ENCODE measurements at places on chromosomes 7 and 10.

- peaks cover 29% of the 10 kb centered on the region for H3K4me1 ChIP-seq
- no peaks in the 10 kb centered on the region for H3K27me3 ChIP-seq
- H3K4me3 ChIP-seq = no peak overlapping the region
These were observed 133.6 kb downstream of the SEMA3C start for GRCh38 chr7:80785276-80785675.

- no peaks in the 10 kb centered on the region for H3K27me3 ChIP-seq
- no peak overlapping the region for H3K4me3 ChIP-seq
- H3K4me1 ChIP-seq = no peaks in the 10 kb centered on the region
- DNase-seq = no peak
These were observed 102.7 kb downstream of the ZNF248 start for GRCh38 chr10:37754538-37755323.

GRCh38 chr7:46544396-46545008 lies 623.4 kb upstream of the IGFBP3 start:
- H3K27me3 ChIP-seq = no peaks in the 10 kb centered on the region
- H3K27ac ChIP-seq = peak overlapping the region; percentile 97
- H3K4me1 ChIP-seq = peaks cover 34% of the 10 kb centered on the region
- no peak for DNase-seq
- H3K36me3 ChIP-seq = no peaks in the 10 kb centered on the region

DNA sequence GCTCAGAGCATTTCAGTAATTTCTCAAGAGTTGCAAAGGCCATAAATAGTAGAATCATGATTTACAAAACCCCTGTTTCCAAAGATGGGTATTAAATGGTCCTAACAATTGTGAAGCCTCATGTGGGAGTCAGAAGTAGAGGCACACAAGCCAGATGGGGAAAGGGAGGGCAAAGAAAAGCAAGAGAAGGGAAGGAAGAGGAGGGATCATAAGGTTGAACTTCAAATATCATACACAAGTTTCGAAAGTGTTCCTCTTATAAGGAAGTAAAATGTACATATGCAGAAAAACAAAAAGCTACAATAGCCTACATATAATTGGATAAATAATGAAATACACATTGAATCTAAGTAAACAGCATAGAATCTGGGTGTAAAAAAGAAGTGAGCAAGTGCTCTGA lies 6.0 kb downstream of the LIPN start:
- no peaks in the 10 kb centered on the region for H3K36me3 ChIP-seq
- no peaks in the 10 kb centered on the region for H3K27me3 ChIP-seq
- H3K4me1 ChIP-seq = peaks cover 3% of the 10 kb centered on the region
- DNase-seq = no peak
- no peak overlapping the region for H3K4me3 ChIP-seq
- no peak overlapping the region for H3K27ac ChIP-seq

DNA sequence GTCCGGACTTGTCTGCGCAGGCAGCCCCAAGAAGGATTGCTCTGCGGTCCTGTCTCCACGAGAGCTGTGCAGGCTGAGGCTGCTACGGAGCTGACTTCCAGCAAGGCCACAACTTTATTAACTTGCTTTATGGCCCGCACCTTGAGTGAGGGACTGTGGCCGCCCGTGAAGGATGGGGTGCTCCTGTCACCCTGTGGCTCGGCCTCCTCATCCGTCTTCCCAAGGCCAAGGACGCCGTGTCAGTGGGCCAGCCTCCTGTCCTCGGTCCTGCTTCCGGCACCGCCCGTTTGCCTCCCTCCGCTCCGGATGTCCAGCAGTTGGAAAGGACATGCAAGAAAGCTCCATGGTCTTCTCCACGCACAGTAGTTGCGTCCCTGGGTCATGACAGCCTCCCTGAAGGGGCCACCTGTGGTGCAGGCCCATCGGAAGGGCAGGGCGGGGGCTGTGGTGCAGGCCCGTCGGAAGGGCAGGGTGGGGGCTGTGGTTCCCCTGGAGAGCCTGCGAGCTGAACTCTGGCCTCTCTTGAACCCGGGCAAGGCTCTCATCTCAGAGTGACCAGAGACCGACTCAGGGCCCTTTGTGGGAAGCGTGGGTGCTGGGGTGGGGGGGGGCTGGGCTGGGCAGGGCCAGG lies 87.1 kb downstream of the NKX6-2 start:
- no peak overlapping the region for H3K4me3 ChIP-seq
- H3K4me1 ChIP-seq = no peaks in the 10 kb centered on the region
- H3K36me3 ChIP-seq = no peaks in the 10 kb centered on the region
- no peak for DNase-seq

DNA sequence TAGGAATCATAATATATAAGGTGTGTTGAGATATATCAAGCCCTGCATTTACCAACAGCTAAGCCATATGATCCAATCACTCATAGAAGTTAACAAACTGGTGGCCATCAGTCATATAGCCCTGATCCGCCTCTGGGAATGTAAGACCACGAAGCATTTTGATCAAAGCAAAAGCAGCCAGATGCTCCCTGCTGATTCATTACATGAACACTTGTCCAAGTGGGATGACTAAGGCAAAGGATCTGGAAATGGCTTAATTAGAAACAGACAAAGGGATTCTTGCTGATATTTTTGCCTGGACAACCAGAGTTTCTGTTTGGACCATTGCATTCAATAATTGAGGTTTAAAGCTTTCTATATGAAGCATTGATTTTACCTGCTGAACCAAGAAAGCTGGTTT lies 535.5 kb downstream of the GPAM start:
- no peaks in the 10 kb centered on the region for H3K27me3 ChIP-seq
- DNase-seq = no peak
- H3K36me3 ChIP-seq = no peaks in the 10 kb centered on the region
- no peaks in the 10 kb centered on the region for H3K4me1 ChIP-seq
- no peak overlapping the region for H3K27ac ChIP-seq

DNA sequence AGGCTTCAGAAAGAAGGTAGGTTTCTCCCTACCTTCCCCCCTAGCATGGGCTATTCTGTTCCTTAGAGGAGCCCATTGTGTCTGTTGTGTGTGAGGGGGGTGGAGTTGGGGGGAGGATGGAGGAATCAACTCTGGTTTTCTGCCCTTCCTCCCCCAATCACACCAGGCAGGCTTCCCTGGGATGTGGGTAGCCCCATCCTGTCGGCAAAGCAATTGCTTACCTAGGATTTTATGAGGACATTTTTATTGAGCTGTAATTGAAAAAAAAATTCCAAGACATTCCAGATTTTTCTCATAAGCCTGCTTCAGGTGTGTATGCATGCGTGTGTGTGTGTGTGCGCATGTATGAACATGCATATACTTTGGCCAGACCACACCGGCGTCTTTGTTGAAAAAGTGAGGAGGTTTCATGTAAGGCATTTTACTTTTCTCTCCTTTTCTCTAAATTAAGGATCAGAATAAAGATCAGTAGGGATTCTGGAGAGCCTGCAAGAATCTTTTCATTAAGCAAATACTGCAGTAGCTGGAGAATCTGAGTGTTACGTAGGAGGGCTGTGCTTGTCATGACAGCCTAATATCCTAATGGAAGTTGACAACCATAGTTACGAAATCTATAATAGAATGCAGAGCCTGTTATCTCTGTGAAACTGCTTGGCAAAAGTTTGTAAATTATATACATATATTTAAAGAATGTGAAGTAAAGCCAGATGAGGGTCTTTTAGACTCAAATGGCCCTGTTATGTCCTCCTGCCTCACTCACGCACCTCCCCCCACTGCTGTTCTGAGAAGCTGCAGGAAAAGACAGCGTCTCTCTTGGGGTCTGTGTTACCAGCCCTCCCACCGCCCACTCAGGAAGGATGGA lies 27.3 kb upstream of the SAMD8 start:
- no peaks in the 10 kb centered on the region for H3K36me3 ChIP-seq
- H3K4me1 ChIP-seq = peaks cover 11% of the 10 kb centered on the region
- H3K4me3 ChIP-seq = no peak overlapping the region
- no peaks in the 10 kb centered on the region for H3K27me3 ChIP-seq

DNA sequence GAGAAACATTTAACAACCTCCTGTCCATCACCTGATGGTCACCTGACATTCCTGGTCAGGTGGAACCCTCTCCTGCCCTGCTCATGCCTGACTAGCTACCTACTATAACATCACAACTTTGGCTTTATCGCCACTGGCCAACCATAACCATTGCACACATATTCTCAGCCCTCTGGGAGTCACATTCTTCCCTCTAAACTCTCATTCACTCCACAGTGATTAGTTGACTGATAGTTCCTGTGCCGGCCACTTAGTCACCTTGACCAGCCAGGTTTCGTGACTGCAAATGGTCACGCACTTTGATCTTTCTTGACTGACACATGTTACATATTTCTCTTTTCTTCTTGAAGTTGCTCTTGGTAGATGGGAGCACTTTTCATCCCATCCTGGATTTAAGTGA lies 50.1 kb downstream of the GNAI1 start:
- no peak overlapping the region for H3K4me3 ChIP-seq
- H3K27ac ChIP-seq = no peak overlapping the region
- DNase-seq = no peak
- peaks cover 4% of the 10 kb centered on the region for H3K4me1 ChIP-seq
- no peaks in the 10 kb centered on the region for H3K27me3 ChIP-seq
- peaks cover 2% of the 10 kb centered on the region for H3K36me3 ChIP-seq

- no peaks in the 10 kb centered on the region for H3K4me1 ChIP-seq
- no peaks in the 10 kb centered on the region for H3K36me3 ChIP-seq
- no peak overlapping the region for H3K27ac ChIP-seq
- H3K27me3 ChIP-seq = peaks cover 3% of the 10 kb centered on the region
- DNase-seq = no peak
These were observed 95.7 kb downstream of the RBM20 start for GRCh38 chr10:110739811-110740271.

DNA sequence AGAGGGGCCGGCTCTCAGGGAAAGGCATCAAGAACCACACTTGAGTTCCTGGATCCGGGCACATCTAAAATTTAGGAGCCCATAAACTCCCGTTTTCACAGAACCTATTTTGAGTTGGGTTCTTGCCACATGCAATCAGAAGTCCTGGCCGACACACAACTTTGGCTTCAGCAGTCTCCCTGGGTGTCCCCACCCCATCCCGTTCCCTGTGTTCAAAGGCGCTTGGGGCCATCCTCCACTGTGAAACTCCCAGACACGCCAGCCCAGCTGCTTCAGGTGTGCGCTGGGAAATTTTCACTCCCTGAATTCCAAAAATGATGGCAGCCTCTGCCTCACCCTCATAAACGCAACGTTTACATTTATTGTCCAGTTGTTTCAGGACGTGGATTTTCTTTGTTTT lies 8.4 kb upstream of the ZFAND2A start:
- H3K4me1 ChIP-seq = peaks cover 2% of the 10 kb centered on the region
- H3K27ac ChIP-seq = no peak overlapping the region
- peaks cover 6% of the 10 kb centered on the region for H3K36me3 ChIP-seq
- no peak for DNase-seq

- H3K27me3 ChIP-seq = no peaks in the 10 kb centered on the region
- H3K4me1 ChIP-seq = peaks cover 17% of the 10 kb centered on the region
- H3K4me3 ChIP-seq = no peak overlapping the region
These were observed 81.3 kb upstream of the LRRN3 start for GRCh38 chr7:111009526-111010040.

- H3K4me3 ChIP-seq = no peak overlapping the region
- H3K27me3 ChIP-seq = peaks cover 3% of the 10 kb centered on the region
- H3K36me3 ChIP-seq = no peaks in the 10 kb centered on the region
- H3K27ac ChIP-seq = no peak overlapping the region
- no peaks in the 10 kb centered on the region for H3K4me1 ChIP-seq
These were observed 24.1 kb downstream of the GRIFIN start for GRCh38 chr7:2452074-2452507.

GRCh38 chr10:21721000-21721665 lies 187.1 kb downstream of the MLLT10 start:
- no peak for DNase-seq
- peaks cover 3% of the 10 kb centered on the region for H3K36me3 ChIP-seq
- H3K4me3 ChIP-seq = no peak overlapping the region
- H3K27me3 ChIP-seq = no peaks in the 10 kb centered on the region
- H3K27ac ChIP-seq = no peak overlapping the region

- peaks cover 5% of the 10 kb centered on the region for H3K4me1 ChIP-seq
- H3K27ac ChIP-seq = no peak overlapping the region
- H3K36me3 ChIP-seq = no peaks in the 10 kb centered on the region
- peak overlapping the region; percentile 49 for H3K4me3 ChIP-seq
- H3K27me3 ChIP-seq = no peaks in the 10 kb centered on the region
- DNase-seq = no peak
These were observed 77.4 kb downstream of the WIPF3 start for GRCh38 chr7:29883462-29884398.

DNA sequence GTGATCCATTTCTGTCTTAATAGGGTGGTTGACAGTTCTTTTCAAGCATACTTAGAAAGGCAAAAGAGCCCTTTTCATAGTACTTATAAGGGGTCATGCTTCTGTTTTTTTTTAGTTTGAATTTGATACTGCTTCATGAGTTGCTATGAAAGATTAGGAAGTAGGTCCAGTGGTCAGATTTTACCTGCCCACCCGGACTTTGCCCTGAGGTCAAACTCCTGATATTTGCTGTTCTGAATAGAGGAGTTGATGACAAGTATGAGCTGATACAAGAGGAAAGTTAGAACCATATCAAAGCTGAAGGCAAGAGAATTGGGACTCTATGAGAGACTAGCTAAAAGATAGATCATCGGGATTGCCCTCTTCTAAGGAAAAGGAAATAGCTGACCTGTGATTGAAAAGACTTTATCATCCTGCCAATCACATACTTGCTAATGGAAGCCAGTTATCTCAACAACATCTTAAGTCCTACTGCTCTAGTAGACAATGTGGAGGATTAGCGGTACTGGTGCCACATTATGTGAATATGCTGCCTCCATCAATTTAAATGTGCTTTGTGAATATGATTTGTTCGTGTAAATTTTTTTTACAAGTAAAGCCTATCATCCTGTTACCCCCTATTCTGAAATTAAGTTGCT lies 37.5 kb upstream of the CYP26C1 start:
- H3K4me3 ChIP-seq = no peak overlapping the region
- no peaks in the 10 kb centered on the region for H3K36me3 ChIP-seq
- no peaks in the 10 kb centered on the region for H3K4me1 ChIP-seq

GRCh38 chr10:98589691-98590090 lies 143.0 kb upstream of the HPS1 start:
- H3K27ac ChIP-seq = no peak overlapping the region
- no peaks in the 10 kb centered on the region for H3K27me3 ChIP-seq
- no peak for DNase-seq
- no peak overlapping the region for H3K4me3 ChIP-seq
- H3K4me1 ChIP-seq = peaks cover 16% of the 10 kb centered on the region

DNA sequence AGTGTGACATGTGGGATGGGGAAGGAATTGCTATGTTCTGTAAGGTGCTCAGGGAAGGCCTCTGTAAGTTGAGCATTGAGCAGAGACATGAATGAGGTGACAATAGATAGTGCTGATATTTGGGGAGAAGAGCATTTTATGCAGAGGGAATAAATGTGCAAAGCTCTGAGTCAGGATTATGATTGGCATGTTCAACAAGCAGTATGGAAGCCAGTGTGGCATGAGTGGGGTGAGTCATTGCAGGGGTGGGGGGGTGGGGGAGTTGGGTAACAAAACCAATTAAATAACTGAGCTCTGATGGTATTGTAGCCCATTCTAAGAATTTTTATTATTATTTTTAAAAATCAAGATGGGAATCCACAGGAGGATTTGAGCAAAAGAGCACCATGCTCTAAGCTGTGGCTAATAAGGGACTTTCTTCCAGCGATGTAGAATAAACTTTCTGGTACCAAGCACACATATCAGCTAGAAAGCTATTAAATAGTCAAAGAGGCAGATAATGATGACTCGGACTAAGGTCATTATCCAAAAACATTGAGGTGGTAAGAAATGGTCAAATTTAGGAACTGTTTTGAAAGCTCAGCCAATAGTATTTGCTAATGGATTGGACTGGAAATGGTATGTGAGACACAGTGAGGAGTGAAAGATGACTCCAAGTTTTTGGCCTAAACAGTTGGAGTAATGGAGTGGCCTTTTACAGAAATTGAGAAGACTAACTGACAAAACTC lies 96.4 kb downstream of the PRKG1 start:
- H3K27me3 ChIP-seq = no peaks in the 10 kb centered on the region
- no peak overlapping the region for H3K4me3 ChIP-seq
- H3K4me1 ChIP-seq = no peaks in the 10 kb centered on the region

All from keratinocyte (primary cell).